ENCODE measurements at places on chromosomes 3 and 15.

GRCh38 chr3:72597756-72598195 lies 250.5 kb downstream of the SHQ1 start:
- peak; percentile 27 for DNase-seq

GRCh38 chr3:172709774-172710663 lies 848 bp downstream of the NCEH1 start:
- DNase-seq, result no peak

GRCh38 chr3:13715961-13716360 lies 163.9 kb downstream of the WNT7A start:
- DNase-seq, result no peak

- no peak for DNase-seq
These were observed 86.5 kb downstream of the SEMA6D start for GRCh38 chr15:47803767-47804166.

GRCh38 chr15:47795864-47796263 lies 78.6 kb downstream of the SEMA6D start:
- DNase-seq, result no peak

DNA sequence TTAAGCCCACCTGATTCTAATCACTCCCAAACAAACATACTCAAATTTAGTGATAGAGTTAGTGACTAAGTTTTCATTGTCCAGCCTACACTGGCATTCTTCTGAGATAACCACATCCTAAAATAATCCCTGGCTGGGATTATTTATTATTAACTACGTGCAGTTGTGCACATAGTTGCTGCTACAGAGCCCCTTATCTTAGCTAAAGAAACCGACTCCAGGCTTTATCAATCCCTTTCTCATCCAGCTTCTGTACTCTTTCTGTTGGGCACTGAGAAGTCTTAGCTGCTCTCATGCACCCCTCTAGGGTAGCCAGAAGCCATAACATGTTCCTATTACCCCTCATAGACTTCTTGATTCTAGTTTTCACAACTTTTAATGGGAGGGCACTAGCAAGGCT lies 208.7 kb downstream of the MBNL1 start:
- no peak for DNase-seq

DNA sequence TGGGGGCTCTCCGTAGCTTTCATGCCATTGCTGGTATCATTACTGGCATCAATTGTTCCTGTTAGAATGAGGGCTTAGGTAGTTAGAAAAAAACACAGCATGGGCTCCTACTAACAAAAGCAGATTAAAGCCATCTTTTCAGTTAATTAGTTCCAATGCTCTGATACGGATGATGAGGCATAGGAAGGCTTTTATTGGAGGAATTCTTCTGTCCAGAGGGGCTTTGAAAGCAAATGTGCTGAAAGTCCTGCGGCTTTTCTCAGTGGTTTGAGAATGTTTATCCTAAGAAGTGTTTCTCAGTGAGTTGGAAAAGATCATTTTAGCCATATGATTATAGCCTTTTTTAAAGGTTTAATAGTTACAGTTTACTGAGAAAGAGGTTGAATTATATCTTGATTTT lies 198.5 kb downstream of the THSD4 start:
- no peak for DNase-seq

GRCh38 chr15:80945605-80946004 lies 44.0 kb downstream of the MESD start:
- DNase-seq, result no peak

- no peak for DNase-seq
These were observed 70.9 kb downstream of the IMPG2 start for GRCh38 chr3:101249522-101249921.

- DNase-seq, result no peak
These were observed 453.8 kb upstream of the KCNMB2 start for GRCh38 chr3:178082326-178082906.

GRCh38 chr15:100690795-100691158 lies 88.4 kb downstream of the ASB7 start:
- DNase-seq, result no peak

GRCh38 chr3:49839193-49839809 lies 17.1 kb downstream of the TRAIP start:
- DNase-seq, result no peak

GRCh38 chr3:37279856-37280255 lies 105.5 kb upstream of the LRRFIP2 start:
- no peak for DNase-seq

DNA sequence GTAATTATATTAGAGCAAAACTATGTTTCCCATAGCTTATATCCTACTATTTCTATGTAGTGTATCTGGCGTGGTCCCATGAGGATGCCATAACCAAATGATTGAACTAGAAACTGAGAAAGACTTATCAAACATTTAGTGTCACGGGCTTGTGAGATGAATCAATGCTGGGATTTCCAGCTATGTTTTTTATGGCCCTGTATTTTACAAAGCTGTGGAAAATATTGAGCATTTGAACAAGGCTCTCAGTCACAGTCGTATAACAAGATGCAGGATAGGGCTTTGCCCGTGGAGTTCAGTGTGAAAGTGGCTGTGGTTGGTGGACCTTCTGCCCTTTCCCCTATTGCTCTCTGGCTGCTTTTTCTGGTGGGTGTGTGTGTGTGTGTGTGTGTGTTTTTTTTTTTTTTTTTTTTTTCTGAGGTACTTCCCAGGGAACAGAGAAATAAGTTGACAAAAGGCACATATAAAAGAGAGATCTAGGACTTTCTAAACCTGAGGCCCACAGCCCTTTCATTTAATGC lies 60.7 kb downstream of the CACNA1D start:
- DNase-seq, result no peak

DNA sequence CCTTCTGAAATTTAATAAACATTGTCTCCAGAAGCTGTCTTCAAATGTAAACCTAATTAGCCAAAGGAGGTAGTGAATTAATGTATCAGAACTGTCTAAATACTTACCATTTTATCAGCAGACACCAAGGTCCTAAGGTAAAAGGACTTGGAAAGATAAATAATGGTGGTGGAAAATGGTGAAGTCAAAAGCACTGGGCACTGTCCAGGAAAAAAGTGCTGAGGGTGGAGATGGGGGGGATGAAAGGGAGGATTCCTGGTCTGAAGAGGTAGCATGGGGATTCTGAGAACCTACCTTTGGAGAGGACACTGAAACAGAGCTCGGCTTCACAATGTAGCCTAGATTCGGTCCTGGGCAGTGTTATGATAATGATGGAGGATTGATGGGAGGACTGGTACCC lies 149.0 kb upstream of the DPH6 start:
- no peak for DNase-seq

- DNase-seq, result peak; percentile 18
These were observed 11.4 kb upstream of the CSPG4 start for GRCh38 chr15:75723847-75724660.

- DNase-seq, result no peak
These were observed 37.6 kb downstream of the OSTN start for GRCh38 chr3:191236646-191237045.

DNA sequence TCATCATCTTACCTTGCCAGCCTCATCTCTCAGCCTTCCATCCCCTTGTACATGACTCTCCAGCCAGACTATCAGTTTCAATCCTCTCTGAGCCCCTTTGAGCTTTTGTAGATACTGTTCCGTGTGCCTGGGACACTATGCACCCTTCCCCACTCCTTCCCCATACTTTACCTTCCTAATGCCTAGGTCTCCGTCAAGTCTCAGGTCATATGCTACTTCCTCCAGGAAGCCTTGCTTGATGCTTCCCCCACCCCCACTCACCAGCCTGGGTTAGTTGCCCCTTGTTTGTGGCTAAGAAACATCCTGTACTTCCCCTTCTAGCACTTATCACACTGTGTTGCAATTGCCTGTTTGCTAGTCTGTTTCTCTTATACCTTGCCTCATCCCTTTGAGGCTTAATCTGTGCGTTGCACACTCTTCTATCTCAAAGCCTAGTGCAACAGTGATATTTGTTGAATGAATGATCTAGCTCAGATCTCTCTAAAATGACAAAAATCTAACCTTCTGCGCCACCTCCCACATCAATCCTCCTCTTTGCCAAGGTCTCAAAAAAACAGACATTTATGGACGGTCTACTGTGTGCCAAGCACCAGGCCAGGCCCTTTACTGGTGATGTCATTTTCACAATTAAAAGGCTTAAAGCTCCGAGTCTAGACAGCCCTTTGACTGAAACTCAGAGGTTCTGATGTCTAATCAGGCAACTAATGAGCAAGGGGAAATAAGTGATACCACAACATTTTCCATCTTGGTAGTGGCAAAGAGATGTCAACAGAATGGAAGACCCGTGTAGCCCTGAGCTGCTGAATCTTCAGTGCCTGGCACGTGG lies 6.5 kb upstream of the USP3 start:
- no peak for DNase-seq

DNA sequence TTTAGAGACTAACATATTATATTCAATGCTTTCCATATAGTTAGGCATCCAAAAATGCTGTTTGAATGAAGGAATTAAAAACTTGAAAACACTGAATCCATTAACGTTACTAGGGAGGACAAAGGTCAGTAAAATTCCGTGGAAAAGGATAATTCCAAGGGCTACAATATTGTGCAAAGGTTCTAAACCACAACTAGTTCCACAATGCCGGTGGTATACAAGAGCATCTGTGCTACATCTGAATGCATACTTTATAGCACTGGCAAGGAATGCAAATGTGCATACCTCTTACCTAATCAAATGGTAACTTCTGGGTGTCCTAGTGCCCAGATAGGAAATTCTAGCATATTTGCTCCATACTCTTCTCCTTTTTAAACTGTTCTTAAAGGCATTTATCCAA lies 2.2 kb downstream of the ICE2 start:
- no peak for DNase-seq

GRCh38 chr15:59354417-59355031 lies 18.1 kb downstream of the MYO1E start:
- DNase-seq, result no peak

DNA sequence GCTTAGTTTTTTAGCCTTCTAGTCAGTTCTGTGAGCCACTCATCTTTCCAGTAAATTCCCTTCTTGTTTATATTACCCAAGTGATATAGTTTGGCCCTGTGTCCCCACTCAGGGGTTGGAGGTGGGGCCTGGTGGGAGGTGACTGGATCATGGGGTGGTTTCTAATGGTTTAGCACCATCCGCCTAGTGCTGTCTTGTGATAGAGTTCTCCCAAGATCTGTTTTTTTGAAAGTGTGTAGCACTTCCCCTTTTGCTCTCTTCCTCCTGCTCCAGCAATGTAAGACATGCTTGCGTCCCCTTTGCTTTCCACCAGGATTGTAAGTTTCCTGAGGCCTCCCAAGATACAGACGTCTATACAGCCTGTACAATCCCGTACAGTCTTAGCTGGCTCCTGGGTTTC lies 53.7 kb upstream of the INO80 start:
- no peak for DNase-seq

- DNase-seq, result peak; percentile 53
These were observed 104.2 kb upstream of the CLSTN2 start for GRCh38 chr3:139830817-139831216.
